K562 (cell line): ENCODE measurements at places on chromosomes 11 and 22. TPM values are rescaled to one million over a fixed set of nuclear protein-coding genes. Genes with fewer than 3 reads are reported as not detected.
A peak's percentile ranks its signal among the peaks of the same experiment; 100 is the strongest.

PRAME gene
- total RNA-seq: 1,138 and 1,201 TPM in 2 replicates

GPR83 gene
- total RNA-seq: 0.07 and 0.13 TPM in 2 replicates

SLC22A9 gene
- not detected in 2 replicates for total RNA-seq

PGAP2 gene
- total RNA-seq: 35.2 and 38.0 TPM in 2 replicates

RFPL3 gene
- total RNA-seq: not detected in 2 replicates

DUSP8 gene
- 0.83 and 2.0 TPM in 2 replicates for total RNA-seq

XKR3 gene
- 11.3 and 11.5 TPM in 2 replicates for total RNA-seq

RASSF10 gene
- total RNA-seq: not detected in 2 replicates

MRTFA gene
- 21.1 TPM in 2 replicates for total RNA-seq

GRCh38 chr11:124331873-124332272 is 11.9 kb upstream of the OR8D2 start:
- DNase-seq: no peak

DNA sequence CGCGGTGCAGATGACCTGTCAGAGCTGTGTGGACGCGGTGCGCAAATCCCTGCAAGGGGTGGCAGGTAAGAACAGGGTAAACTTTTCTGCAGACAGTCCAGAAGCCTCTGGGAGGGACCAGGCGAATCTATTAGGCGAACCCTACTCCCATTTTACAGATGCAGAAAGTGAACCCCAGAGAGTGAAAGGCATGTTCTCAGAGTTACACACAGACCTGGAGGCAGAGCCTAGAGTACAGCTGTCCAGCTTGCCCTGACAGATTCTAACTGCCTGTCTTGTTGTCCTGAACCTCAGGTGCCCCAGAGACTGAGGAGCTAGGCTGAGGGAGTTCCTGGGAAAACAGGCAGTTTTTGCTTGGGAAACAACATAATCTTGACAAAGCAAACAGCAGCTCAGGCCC is 665 bp downstream of the CCS start:
- DNase-seq: no peak

GRCh38 chr11:111939836-111940604 is 2.9 kb downstream of the DIXDC1 start:
- no peak for DNase-seq

DNA sequence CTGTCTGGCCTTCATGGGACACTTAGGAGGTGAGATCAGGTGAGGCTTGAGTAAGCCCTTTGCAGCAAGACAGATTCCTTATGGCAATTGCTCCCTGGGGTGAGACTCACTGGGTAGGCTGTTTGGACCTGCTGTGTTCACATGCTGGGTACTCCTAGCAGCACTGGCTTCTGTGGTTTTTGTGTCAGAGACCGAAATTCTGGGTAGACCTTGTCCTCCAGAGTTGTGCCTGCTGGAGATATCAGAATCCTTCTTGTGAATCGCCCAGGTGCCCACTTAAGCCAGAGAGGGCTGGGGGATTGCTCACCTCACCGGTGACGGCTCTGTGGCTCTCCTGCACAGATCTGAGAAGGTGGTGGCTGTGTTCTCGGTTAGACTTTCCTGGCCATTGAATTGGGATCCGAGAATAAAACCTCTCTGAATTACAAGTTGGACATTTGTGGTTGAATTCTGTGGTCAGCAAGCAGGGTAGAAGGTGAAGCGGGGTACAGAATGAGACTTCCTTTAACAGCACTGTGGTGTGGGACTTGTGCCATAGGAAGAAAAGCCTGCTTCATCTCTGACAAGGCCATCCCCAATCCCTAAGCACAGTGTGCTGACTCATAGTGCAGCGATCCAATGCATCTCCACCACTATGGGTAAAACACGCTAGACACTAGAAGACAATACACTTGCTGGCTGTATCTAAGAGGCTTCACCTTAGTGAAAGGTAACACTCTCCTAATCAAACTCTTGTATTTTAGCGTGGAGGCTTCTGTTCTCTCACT is 52.5 kb upstream of the TTC12 start:
- DNase-seq: peak; percentile 6

DNA sequence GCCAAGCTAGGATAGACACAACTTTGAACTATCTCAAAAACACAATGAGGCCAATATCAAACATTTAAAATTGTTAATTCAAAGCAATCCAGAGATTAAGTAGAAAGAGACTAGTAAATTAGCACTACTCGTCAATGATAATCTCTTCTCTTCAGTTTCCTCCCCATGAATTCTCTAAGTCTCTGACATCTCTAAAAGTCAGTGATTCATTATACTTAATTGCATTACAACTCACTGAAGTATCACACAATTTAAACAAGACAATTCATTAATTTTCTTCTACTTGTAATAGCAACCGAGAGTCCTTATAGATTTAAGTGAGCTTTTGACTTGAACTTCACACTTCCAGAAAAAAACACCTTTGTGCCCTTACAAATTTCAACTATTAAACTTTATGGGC is 4.3 kb downstream of the DDX6 start:
- DNase-seq: no peak

DNA sequence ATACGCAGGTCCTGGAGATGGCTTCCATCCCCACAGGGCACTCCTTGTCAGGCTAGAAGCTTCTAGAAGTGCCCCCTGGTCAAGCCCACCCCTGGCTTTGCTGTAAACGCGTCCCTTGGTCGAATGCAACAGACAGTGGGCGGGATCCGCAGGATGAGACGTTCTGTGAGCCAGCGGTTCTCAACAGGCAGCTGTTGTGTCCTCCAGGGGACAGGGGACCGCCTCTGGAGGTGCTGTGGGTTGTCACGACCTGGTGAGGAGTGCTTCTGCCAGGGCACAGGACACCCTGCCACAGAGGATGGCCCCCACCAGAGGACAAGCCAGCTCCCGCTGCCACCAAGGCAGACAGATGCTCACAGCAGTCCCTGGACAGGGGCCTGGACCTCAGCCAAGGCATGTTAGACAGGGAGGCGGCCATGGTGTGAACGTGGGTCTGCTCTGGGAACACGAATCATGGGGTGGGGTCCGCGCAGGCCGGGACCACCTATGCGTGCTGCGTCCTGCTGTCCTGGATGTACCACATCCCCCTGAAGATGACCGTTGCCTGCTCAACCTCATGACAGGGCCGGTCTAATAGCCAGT is 11.7 kb downstream of the CRELD2 start:
- DNase-seq: no peak

- DNase-seq: peak; percentile 16
These were observed 118.5 kb downstream of the APOL5 start for GRCh38 chr22:35835998-35836691.

DNA sequence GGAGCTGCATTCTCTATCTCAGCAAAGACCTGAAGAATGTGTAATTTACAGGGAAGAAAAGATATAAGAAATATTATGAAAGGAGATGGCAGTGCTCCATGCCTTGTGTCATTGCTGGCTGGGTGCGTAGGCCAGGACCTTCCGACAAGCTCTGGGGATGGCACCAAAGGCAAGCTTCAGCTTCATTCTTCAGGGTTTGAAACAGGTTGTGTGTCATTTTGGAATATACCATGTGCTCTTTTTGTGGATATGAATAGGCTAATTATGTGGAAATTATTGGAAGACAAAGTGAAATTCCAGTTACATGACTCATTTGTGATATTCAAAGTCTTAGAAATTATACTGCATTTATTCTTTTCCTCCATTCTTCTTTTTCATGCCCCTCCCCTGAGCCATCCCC is 5.7 kb upstream of the KIRREL3 start:
- no peak for DNase-seq

DNA sequence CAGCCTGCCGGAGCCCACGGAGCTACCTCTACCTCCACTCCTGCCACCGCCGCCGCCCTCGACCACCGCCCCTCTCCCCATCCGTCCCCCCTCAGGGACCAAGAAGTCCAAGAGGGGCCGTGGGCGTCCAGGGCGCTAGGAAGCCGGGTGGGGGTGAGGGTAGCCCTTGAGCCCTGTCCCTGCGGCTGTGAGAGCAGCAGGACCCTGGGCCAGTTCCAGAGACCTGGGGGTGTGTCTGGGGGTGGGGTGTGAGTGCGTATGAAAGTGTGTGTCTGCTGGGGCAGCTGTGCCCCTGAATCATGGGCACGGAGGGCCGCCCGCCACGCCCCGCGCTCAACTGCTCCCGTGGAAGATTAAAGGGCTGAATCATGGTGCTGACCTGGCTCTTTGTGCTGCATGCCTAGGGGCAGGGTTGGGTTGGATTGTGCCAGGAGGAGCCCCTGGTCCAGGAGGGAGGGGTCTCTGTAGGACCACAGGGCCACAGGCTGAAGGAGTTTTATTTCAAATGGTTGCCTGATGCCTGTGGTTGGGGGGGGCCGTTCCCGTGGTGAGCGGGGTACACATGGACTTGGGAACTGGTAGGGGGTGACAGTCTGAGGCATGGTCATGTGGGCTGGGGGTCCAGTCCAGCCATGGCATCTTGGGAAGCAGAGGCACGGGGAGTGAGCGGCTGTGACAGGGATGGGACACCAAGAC is 2.3 kb downstream of the PTPRCAP start:
- DNase-seq: no peak

GRCh38 chr11:100574894-100575769 is 112.0 kb upstream of the ARHGAP42 start:
- no peak for DNase-seq

- no peak for DNase-seq
These were observed 49.6 kb upstream of the SLC35C1 start for GRCh38 chr11:45755281-45755859.

GRCh38 chr22:27468712-27469111 is 332.8 kb downstream of the MN1 start:
- DNase-seq: no peak

GRCh38 chr22:39967996-39968972 is 8.1 kb downstream of the TMA7B start:
- DNase-seq: no peak
